H1 (cell line): ENCODE measurements at places on chromosomes 4 and X.

DNA sequence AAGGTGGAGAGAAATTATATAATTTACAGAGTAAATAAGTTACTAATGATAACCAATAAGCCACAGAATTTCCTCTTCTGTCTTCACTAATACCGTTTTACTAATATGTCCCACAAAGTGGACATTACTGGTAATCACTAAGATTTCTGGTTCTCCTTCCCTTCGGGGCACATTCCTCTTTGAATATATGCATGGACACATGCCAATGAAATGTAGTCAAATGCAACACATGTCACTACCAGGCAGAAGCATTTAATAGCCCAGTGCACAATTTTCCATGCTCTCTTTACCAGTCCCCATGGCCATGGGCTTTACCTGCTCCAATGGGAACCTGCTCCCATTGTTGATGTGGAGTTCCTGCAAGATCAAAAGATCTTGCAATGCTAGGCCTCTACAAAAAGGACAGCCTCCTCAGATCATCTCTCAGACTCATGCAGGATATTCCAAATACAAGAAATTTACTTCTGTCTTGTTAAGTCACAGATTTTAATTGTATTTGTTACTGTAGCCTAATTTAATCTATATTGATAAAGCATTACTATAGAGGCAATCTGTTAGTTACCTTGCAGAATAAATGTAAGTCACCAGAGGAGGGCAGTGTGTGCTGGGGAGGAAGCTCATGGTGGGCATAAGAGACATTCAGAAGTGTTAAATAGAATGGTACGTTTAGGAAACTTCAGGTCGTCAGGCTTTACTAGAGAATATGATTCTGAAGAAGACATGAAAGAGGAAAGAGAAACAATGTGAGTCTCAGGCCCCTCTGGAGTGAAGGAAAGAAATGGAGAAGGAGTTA lies 37.1 kb upstream of the INPP4B start:
- no peak for DNase-seq

DNA sequence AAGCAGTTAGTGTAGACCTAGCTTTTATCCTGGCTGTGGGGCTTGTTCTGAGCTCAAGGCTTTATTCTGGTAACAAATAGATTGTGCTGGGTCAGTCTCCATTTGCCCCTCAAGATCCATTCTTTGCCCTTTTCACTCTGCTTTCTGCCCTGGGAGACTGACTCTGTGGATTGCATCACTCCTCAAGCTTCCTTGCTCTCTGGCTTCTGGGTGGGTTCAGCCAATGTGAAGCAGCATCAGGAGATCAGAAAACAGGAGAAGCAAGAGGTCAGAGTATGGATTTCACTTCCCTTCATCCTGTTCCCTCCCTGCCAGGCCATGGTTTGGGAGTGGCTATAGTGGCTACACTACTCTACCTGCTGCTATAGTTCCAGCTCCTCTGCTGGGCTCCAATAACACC lies 184.1 kb upstream of the NDP start:
- no peak for DNase-seq

DNA sequence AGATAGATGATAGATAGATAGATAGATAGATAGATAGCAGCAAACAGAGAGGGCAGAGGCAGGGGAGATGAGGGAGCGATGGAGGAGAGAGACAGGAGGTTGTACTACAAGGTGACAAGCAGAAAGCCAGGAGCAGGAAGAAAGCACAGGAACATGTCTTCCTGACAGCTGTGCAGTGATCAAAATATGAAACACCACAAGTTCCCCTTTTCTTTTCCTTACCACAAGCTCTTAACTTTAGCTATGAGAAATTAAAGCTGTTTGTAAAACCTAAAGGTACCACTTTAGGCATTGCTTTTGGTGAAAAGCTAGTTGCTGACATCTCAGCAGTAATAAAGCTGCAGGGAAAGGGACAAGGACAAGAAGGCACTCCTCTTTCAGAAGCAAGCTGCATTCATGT lies 9.1 kb upstream of the MAGED4B start:
- DNase-seq, result no peak

GRCh38 chr4:48108309-48109073 lies 25.6 kb downstream of the TXK start:
- DNase-seq, result no peak

DNA sequence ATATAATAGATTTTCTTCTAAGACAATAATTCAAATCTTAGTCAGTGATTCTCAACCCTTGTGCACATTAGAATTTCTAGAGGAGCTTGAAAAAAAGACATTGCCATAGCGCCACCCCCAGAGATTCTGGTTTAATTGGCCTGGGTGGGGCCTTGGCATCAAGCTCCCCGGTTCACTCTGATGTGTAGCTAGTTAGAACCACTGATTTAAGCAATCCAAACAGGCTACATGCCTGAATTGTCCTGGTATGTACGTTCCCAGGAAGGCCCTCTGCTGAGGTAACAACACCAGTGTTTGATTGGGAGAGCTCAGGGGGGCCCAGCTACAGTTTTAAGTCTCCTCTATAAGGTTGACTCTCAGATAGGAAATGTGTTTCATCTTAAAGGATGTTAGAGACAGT lies 1.3 kb upstream of the ATP10D start:
- no peak for DNase-seq

DNA sequence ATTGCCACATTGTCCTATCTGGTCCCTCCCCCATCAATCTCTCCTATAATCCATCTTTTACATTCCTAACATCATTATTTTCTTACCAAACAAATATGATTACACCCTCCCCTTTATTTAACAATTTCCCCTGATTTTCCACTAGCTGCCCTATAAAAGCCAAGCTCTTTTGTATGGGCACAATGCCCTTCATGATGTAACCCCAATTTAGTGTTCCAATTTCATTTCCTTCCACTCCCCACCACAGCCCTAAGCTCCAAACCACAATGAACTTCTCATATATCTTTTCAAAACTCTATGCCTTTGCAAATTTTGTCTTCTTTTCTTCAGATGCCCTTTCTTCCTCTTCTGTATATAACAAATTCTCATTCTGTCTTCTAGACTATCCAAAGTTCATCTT lies 39.5 kb upstream of the PTPN13 start:
- no peak for DNase-seq
